ENCODE measurements at places on chromosomes 5 and 9.

DNA sequence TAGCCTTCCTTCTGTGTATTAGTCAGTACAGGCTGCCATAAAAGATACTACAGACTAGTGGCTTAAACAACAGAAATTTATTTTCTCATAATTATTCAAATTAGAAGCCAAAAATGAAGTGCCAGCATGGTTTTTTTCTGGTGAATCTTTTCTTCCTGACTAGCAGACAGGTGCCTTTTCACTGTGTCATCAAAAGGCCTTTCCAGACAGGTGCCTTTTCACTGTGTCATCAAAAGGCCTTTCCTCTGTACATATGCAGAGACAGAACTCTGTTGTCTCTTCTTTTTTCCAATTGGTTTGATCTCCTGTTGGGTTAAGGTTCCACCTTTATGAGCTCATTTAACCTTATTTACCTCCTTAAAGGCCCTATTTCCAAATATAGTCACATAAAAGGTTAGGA, 599.9 kb downstream of the ISL1 start:
- no peak for DNase-seq

- DNase-seq = no peak
These were observed 18.9 kb downstream of the RPS23 start for GRCh38 chr5:82259172-82259800.

DNA sequence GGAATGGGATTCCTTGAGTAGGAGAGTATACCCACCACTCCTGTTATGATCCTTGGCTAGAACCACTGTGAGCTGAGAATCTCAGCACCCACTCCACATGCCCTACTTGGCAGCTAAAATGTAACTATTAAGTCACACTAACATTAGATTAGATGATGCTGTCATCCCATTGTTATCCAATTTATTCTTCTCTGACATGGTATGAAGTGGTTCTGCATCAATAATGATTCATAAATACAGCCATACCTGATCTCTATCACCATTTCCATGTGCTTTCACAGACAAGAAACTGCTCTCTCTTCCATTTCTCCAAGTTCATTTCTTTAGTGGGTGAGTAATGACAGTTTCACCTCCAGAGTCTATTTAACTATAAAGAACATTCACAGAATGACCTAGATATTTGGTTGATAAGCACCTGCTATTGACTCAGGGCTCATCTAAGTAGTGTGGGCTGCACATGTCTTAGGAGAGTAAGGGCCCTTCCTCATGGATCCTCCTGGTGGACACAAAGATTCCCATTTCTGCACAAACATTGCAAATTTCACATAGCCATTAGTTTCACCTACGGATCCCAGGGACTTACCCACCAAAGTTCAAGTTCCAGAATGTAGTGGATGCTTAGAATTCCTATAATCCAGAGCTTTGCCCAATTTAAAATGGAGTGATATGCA, 187.9 kb downstream of the EBF1 start:
- no peak for DNase-seq

- DNase-seq = no peak
These were observed 1.4 kb downstream of the MARCHF3 start for GRCh38 chr5:127028822-127029457.

- no peak for DNase-seq
These were observed 8.1 kb downstream of the SEMA4D start for GRCh38 chr9:89489548-89490530.

DNA sequence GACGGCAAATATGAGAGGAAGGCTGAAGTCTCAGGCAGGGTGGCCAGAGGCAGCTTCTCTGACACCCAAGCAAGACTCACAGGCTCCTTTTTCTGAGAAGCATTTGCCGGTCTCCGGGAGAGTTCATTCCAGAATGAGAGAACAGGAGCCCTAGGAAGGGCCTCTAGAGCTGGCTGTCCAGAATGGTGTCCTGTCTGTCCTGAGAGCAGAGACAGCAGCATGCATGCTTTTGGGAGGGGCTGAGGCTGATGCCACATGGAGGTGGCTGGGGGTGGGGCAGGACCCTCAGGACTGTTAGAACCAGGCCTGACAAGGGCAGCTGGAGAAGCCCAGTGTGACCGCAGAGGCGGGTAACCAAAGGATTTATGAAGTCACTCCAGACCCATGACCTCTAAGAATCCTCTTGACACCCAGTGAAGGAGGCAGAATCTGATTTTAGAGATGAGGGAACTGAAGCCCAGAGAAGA, 60.0 kb downstream of the SHB start:
- no peak for DNase-seq

DNA sequence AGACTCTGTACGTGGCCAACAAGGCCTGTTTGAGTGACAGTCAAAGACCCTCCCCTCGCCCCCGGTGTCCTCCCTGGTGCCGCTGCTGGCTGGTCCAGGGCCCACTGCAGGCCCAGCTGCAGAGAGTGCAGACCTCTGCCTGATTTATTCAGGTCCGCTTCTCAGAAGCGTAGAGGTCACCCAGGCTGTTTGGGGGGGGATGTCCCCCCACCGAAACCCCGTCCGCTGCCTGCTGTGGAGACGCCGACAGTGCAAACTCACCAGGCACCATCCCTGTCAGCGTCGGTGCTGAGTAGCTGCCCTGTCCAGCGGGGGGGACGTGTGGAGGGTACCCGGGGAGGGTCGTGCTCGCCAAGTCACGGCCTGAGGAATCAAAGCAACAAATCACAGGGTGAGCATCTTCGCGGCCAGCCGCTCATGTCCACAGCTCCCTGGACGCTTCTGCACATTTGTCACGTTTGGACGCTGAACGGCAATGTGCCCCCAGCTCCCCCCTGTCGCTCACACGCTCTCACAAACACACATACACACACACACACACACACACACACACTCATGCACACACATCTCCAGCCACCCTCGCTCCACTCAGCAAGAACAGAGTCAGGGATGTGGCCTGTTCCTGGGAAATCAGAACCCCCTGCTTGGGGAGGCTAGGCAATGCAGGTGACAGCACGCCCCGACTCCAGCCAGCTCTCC, 152.2 kb downstream of the PAX5 start:
- peak; percentile 49 for DNase-seq

- no peak for DNase-seq
These were observed 127.0 kb downstream of the ADAMTS12 start for GRCh38 chr5:33764786-33765185.

GRCh38 chr9:127199001-127199791, 65.4 kb upstream of the GARNL3 start:
- peak; percentile 81 for DNase-seq

DNA sequence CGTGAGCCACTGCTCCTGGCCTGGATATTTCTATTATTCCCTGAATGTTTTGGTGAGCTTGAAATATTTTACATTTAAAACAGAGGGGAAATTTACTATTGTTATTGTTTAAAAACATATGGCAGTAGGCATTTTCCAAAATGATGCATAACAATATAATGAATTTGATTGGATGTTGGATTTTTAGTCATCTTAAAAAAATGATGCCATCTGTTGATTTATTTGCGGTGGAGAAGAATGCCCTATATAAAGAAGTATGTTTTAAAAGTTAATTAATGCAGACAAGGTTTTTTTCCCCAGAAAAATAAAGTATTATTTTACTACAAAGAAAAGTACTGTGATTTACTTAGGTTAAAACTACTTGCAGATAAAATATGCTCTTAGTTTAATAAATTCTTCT, 33.4 kb upstream of the ARRDC3 start:
- DNase-seq = no peak

DNA sequence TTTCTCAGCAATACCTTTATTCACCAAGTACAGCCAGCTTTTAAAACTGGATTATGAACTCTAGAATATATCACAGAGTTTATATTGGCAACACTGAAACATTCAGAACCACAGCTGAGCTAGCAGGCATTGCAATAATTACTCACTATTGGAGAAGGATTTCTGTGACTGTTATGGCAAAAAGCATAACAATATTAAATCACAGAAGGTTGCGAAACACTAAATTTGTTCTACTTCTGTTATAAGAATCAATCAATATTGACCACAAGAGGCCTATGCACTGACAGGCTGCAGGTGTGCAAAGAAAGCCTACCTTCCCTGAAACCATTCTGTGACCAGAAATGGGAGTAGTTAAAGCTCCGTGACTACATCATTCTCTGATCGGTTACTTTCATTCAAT, 59.2 kb downstream of the AP3B1 start:
- DNase-seq = no peak

- no peak for DNase-seq
These were observed 165.8 kb upstream of the NR3C1 start for GRCh38 chr5:143569213-143569701.

GRCh38 chr9:36928670-36929349, 105.3 kb downstream of the PAX5 start:
- no peak for DNase-seq

DNA sequence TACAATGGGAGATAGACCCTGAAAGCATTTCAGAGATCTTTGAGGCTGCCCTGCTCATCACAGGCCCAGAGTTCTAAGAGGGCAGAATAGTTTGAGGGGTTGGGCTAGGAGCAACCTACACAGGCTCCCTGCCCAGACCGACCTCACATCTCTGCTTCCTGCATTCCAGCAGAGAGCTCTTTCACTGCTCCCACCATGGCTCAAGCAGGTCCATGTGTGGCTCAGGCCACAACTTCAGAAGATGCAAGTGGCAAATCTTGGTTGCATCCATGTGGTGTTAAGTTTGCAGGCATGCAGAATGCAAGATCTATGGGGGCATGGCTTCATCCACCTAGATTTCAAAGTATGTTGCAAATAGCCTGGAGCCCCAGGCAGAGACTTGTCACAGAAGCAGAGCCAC, 39.0 kb downstream of the GDA start:
- no peak for DNase-seq

GRCh38 chr9:34515959-34516358, 6.8 kb downstream of the ENHO start:
- DNase-seq = no peak

GRCh38 chr5:110838961-110839360, 100.2 kb downstream of the SLC25A46 start:
- no peak for DNase-seq

DNA sequence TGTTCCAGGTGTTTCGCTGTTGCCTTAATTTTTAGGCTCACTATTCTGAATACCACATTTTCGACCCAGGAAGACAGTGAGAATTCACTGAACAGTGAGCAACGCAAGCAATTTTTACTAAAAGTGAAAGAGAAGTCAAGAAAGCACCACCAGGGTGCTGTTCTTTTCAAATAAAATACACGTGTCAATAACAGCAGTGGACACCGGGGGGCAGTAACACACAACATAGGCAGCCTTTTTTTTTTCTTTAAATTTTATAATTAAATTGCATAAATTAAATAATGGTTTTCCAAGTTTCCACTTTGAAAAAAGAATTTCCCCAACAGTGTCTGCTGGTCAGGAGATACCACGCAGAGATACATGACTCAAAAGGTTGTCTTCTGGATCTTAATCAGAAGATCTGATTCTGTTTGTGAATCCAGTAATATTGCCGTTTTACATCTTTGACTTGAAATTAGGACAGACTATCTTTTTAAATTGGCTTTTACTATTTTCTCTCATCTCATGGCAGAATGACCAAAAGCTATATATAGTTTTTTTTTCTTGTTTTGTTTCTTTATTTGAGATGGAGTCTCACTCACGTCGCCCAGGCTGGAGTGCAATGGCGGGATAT, 47.1 kb upstream of the SH3GL2 start:
- DNase-seq = no peak

- no peak for DNase-seq
These were observed 23.4 kb downstream of the DBH start for GRCh38 chr9:133659516-133659915.

DNA sequence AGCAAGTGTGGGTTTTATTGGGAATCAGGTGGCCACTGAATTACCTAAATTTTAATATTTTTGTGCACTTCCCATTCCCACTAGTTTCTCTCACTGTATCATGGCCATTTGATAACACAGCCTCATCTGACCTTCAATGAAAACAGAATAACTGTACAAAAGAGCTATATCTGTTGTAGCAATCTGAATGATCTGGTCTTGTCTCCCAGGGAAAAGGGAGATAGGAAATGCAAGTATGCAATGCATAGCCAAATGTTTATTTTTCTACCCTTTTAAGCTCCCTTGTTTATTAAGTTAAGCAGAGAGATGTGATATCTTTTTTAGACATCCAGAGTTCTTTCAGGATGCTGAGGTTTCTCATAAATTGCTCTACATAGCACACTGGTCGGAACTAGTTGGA, 288.3 kb upstream of the CLINT1 start:
- no peak for DNase-seq
